ENCODE measurements at places on chromosomes 12 and 14. TPM values are rescaled to one million over a fixed set of nuclear protein-coding genes. Genes with fewer than 3 reads are reported as not detected.

KRT82 gene
- not detected for total RNA-seq

GRCh38 chr14:99237288-99237687 lies 34.7 kb downstream of the BCL11B start:
- H3K27me3 ChIP-seq = no peaks in the 10 kb centered on the region
- H3K4me1 ChIP-seq = no peaks in the 10 kb centered on the region
- H3K27ac ChIP-seq = no peak overlapping the region
- no peak for DNase-seq
- H3K4me3 ChIP-seq = no peak overlapping the region
- no peaks in the 10 kb centered on the region for H3K36me3 ChIP-seq

C12orf54 gene
- not detected for total RNA-seq

- peaks cover 25% of the 10 kb centered on the region for H3K4me1 ChIP-seq
- no peaks in the 10 kb centered on the region for H3K36me3 ChIP-seq
- DNase-seq = no peak
- H3K27me3 ChIP-seq = no peaks in the 10 kb centered on the region
Observed at GRCh38 chr14:71338153-71338552, 430.9 kb downstream of the PCNX1 start.

- H3K27ac ChIP-seq = no peak overlapping the region
- no peaks in the 10 kb centered on the region for H3K36me3 ChIP-seq
- DNase-seq = no peak
- peaks cover 13% of the 10 kb centered on the region for H3K4me1 ChIP-seq
- no peak overlapping the region for H3K4me3 ChIP-seq
- no peaks in the 10 kb centered on the region for H3K27me3 ChIP-seq
Observed at GRCh38 chr12:94954029-94954685, 49.3 kb downstream of the NDUFA12 start.

DNA sequence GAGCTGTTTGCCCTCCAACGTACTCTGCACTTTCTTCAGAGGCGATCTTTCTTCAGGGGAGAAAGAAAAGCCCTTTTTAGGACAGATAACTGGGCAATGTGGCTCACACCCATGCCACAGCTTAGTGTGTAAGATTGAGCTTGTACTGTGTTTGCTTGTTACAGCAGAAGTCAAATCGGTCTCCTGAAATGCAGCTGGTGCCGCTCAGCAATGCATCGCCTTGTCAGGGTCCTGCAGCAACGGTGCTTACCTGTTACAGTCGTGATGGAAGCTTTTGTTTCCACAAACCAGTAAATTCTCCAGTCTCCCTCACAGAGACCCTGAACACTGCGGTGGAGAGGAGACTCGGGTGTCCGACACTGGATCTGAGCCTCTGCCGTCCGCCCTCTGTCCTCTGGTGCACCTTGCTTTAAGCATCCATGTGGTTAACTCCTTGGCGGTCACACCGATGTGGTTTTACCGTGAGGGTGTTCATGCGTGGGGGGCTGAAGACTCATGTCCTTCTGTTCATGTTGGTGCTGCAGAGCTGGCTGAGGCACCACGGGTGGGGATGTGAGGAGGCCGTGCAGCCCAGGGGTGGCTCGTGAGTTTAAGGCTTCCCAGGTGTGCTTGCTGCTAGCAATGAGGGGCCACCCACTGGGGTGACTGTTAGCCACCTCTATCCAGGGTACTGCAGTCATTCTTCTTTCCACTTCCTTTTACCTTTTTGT lies 47.3 kb downstream of the FBXL14 start:
- no peaks in the 10 kb centered on the region for H3K4me1 ChIP-seq
- DNase-seq = no peak
- no peak overlapping the region for H3K27ac ChIP-seq
- no peaks in the 10 kb centered on the region for H3K27me3 ChIP-seq
- H3K4me3 ChIP-seq = no peak overlapping the region

GRCh38 chr14:96352708-96353107 lies 10.4 kb downstream of the ATG2B start:
- no peak overlapping the region for H3K27ac ChIP-seq
- no peaks in the 10 kb centered on the region for H3K27me3 ChIP-seq
- no peaks in the 10 kb centered on the region for H3K36me3 ChIP-seq
- no peak for DNase-seq

DNA sequence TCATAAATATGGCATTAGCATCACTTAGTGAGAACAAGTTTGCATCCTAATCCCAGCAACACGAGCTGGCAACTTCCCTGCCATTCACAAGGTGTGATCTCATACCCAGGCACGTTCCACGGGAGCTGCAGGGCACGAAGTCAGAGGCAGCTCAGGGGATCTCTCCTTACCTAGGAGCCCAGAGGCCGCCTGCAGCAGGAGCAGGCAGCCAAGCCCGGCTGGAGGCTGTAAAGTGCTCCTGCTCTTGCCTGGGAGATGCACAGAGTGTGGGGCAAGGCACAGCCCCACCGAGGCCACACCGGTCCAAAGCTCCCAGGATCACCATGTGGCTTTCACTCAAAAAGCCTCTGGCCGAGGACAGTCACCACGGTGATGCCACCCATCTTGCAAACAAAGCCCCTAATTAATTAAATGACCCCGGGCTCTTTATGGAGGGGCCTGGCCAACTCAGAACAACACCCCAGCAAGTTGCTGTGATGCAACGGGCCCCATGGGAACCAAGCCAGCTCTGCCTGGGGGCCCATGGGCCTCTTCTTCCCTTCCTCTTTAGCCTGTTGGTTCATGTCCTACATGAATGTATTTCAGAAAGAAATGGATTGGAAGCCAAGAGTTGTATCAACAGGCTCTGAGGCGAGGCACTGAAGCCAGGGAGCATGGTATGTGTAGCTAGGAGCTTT lies 26.5 kb downstream of the NUAK1 start:
- no peaks in the 10 kb centered on the region for H3K36me3 ChIP-seq
- no peak overlapping the region for H3K4me3 ChIP-seq
- DNase-seq = no peak
- H3K4me1 ChIP-seq = peaks cover 74% of the 10 kb centered on the region
- peak overlapping the region; percentile 51 for H3K27ac ChIP-seq

TEAD4 gene
- total RNA-seq = 33.6 TPM

FBXO34 gene
- 22.0 TPM for total RNA-seq

BIN2 gene
- 1.7 TPM for total RNA-seq

DNA sequence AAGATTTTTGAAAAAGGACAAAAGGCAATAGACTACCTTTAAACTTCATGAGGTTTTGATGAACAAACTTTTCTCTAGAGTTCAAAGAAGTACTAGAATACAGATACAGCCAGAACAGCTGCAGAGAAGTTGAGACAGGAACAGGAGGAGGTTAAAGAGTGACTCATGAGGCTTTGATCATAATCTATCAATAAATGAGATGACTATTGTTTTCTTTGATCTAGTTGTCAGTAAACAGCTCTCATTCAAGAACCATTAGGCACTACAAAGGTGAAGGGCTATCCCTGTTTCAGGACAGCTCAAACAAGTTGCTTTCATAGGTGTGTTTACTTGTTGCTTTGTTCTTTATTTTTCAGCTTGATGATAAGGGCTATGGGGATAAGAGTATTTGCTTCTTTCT lies 2.4 kb downstream of the WASHC3 start:
- H3K27me3 ChIP-seq = no peaks in the 10 kb centered on the region
- no peak overlapping the region for H3K27ac ChIP-seq

GRCh38 chr14:93855737-93856136 lies 67.5 kb upstream of the PRIMA1 start:
- H3K27ac ChIP-seq = no peak overlapping the region
- H3K4me3 ChIP-seq = no peak overlapping the region
- H3K4me1 ChIP-seq = peaks cover 12% of the 10 kb centered on the region
- no peaks in the 10 kb centered on the region for H3K36me3 ChIP-seq
- no peak for DNase-seq

GRCh38 chr12:68162374-68162773 lies 2.8 kb upstream of the IFNG start:
- H3K4me1 ChIP-seq = no peaks in the 10 kb centered on the region
- no peak overlapping the region for H3K4me3 ChIP-seq
- H3K27ac ChIP-seq = no peak overlapping the region
- no peak for DNase-seq
- no peaks in the 10 kb centered on the region for H3K36me3 ChIP-seq
